ENCODE measurements at places on chromosomes 6 and 20. TPM values are rescaled to one million over a fixed set of nuclear protein-coding genes. Genes with fewer than 3 reads are reported as not detected.

The LTB gene
- 6.7 TPM for polyA plus RNA-seq

The MYBL2 gene
- polyA plus RNA-seq: 0.39 TPM

The EGFL8 gene
- polyA plus RNA-seq: 5.3 TPM

The GRM1 gene
- not detected for polyA plus RNA-seq

The ADGRB3 gene
- 0.08 TPM for polyA plus RNA-seq

The BPIFB4 gene
- not detected for polyA plus RNA-seq

The HRH3 gene
- polyA plus RNA-seq: not detected

The SAMD10 gene
- 2.6 TPM for polyA plus RNA-seq

The HLA-DOB gene
- polyA plus RNA-seq: not detected

The SPAG4 gene
- polyA plus RNA-seq: 45.5 TPM

The EFCAB8 gene
- not detected for polyA plus RNA-seq

The UFL1 gene
- 9.8 TPM for polyA plus RNA-seq

The GJA10 gene
- not detected for polyA plus RNA-seq

The EPB41L1 gene
- polyA plus RNA-seq: 28.3 TPM

The SLA2 gene
- polyA plus RNA-seq: 0.22 TPM

The CEP85L gene
- 1.0 TPM for polyA plus RNA-seq

The CST5 gene
- 0.39 TPM for polyA plus RNA-seq

The CFAP61 gene
- not detected for polyA plus RNA-seq

The ZNF165 gene
- 2.3 TPM for polyA plus RNA-seq

The SEL1L2 gene
- polyA plus RNA-seq: 0.90 TPM

The NCOA7 gene
- 9.6 TPM for polyA plus RNA-seq

The GNAS-AS1 gene
- 0.34 TPM for polyA plus RNA-seq

The MAS1 gene
- under 0.01 TPM for polyA plus RNA-seq
